Esophagus squamous epithelium (tissue), 5 donors: ENCODE measurements at places on chromosomes 4 and X.

DNA sequence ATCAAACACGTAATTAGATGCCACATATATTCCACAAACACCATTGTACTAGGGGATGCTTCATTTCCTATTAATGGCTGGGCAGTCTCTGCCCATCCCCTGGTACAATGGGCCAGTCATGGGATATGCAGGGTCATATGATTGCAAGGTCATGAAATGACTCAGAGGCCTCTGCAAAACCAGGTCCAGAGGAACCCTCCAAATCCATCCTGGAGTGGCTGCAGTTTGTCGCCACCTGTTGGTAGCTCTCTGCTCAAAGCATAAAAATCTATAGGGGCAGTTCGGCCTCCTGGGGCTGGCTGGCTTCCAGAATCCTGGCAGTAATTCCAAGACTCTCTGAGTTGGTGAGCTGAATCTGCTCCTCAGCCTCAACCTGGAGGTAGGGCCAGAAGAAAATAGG is 22.9 kb upstream of the PUDP start:
- DNase-seq, result no peak

DNA sequence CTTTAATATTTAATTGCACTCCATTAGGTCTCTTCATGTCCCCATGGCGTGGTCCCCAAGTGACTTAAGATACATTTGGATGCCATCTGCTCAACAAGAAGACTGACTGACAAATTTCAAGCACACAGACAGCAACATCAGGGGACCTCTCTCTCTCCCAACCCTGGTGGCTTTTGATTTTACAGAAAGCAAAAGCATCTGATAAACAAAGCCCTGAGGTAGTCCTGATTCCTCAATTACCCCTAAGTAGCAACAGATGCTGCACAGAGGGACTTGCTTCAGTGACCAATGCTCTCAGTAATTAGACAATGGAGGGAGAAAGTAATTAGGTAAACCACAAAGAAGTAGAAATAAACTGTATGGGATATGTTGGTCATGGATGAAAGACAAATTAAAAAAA is 426.4 kb downstream of the INPP4B start:
- DNase-seq, result no peak

- DNase-seq, result no peak
These were observed 18.9 kb upstream of the CXCL8 start for GRCh38 chr4:73721435-73721834.

- DNase-seq, result no peak
These were observed at the start of gene XK for GRCh38 chrX:37685381-37686359. Gene XK, plus strand, starts transcription at chrX:37685791. Its CDS starts 171 bp downstream, at chrX:37685962.
